NCI-H460 (cell line): ENCODE measurements at places on chromosomes 7 and 10. TPM values are rescaled to one million over a fixed set of nuclear protein-coding genes. Genes with fewer than 3 reads are reported as not detected.

OR2A1 gene
- not detected in 2 replicates for total RNA-seq

GRCh38 chr7:79789584-79790345 lies 336.3 kb upstream of the MAGI2 start:
- no peak for DNase-seq

AKR1C2 gene
- 727 and 823 TPM in 2 replicates for total RNA-seq

GRCh38 chr7:21028599-21028998 lies 241.9 kb upstream of the SP8 start:
- DNase-seq: no peak

- DNase-seq: no peak
Measured at GRCh38 chr10:44958898-44959246, 730 bp upstream of the RASSF4 start.

- DNase-seq: no peak
Measured at GRCh38 chr10:78700413-78700812, 368.4 kb upstream of the ZMIZ1 start.

TNKS2 gene
- 27.4 and 33.8 TPM in 2 replicates for total RNA-seq

KIAA1217 gene
- 3.5 and 4.7 TPM in 2 replicates for total RNA-seq

COL26A1 gene
- 0.09 and 0.25 TPM in 2 replicates for total RNA-seq

DNA sequence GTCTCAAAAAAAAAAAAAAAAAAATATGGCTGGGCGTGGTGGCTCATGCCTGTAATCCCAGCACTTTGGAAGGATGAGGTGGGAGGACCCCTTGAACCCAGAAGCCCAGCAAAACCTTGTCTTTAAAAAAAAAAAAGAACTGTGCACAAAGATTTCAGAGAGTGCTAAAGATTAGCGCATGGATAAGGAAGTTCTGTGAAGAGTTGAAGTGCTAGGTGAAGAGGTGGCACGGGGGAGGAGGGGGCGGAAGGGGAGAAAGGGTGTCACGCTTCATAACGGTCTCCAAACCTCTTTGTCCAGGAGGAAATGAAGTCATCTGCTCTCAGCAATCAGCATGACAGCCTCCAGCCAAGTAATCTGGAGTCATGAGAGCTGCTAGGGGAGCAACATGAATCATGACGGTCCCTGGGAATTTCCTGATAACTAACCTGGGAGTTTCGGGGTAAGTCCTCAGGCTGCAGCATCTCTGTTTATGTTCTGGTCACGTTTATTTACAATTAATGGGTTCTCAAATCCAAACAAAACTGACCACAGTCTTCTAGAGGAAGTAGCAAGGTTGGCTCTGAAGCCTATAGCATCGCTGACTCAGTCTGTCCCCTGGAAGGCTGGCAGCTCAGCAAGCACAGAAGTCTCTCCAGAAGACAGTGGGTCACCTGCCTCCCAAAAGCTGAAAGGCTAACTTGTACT lies 1.9 kb upstream of the PLAU start:
- DNase-seq: peak; percentile 64

DNA sequence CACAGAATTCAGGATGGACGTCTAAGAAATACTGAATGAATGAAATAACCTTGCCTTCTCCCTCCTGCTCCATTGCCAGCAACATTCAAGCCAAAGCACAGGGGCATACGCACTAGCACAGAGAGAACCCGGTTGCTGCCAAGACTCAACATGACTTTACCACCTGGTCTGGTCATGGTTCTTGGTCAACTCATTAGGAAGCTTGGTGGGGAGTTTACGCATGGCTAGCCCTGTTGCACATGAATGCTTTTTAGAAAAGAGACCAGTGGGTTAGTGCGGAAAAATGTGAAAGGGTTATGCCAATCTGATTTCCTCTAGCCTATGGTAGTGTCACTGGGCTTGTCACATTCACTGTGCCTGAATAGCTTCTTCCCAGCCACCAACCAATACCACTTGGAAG lies 187.6 kb upstream of the NEBL start:
- DNase-seq: no peak

FAM25G gene
- total RNA-seq: not detected in 2 replicates

BAMBI gene
- 3.9 and 4.0 TPM in 2 replicates for total RNA-seq

- peak; percentile 64 for DNase-seq
Measured at GRCh38 chr10:101095550-101096213, 33.9 kb downstream of the KAZALD1 start.
